ENCODE measurements at places on chromosomes 5 and 9. TPM values are rescaled to one million over a fixed set of nuclear protein-coding genes. Genes with fewer than 3 reads are reported as not detected.

- no peaks in the 10 kb centered on the region for H3K27me3 ChIP-seq
- H3K4me1 ChIP-seq = peaks cover 21% of the 10 kb centered on the region
- H3K27ac ChIP-seq = peak overlapping the region; percentile 40
- peak overlapping the region; percentile 32 for H3K4me3 ChIP-seq
Measured at GRCh38 chr9:130143279-130143893, 28.8 kb upstream of the NCS1 start.

DNA sequence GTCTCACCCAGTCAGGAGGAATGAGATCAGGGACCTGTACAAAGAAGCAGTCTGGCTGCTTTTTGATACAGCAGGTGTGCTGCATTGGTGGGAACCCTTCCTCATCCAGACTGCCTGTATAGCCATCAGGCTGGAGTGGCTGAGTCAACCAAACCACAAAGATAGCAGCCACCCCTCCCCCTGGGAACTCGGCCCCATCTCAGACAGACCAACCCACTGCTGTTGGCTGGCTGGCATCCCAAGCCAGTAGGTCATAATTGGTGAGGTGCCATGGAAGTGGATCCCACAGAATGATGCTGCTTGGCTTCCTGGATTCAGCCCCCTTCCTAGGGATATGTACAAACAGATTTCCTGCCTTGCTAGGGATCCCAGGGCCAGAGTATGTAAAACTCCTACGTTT lies 60.9 kb downstream of the YTHDC2 start:
- no peak for DNase-seq
- no peak overlapping the region for H3K27ac ChIP-seq
- no peaks in the 10 kb centered on the region for H3K4me1 ChIP-seq
- H3K4me3 ChIP-seq = no peak overlapping the region

GRCh38 chr5:139844472-139845145 lies 49.0 kb downstream of the PSD2 start:
- no peak overlapping the region for H3K27ac ChIP-seq
- no peak for DNase-seq
- H3K27me3 ChIP-seq = no peaks in the 10 kb centered on the region
- no peak overlapping the region for H3K4me3 ChIP-seq
- no peaks in the 10 kb centered on the region for H3K4me1 ChIP-seq

DNA sequence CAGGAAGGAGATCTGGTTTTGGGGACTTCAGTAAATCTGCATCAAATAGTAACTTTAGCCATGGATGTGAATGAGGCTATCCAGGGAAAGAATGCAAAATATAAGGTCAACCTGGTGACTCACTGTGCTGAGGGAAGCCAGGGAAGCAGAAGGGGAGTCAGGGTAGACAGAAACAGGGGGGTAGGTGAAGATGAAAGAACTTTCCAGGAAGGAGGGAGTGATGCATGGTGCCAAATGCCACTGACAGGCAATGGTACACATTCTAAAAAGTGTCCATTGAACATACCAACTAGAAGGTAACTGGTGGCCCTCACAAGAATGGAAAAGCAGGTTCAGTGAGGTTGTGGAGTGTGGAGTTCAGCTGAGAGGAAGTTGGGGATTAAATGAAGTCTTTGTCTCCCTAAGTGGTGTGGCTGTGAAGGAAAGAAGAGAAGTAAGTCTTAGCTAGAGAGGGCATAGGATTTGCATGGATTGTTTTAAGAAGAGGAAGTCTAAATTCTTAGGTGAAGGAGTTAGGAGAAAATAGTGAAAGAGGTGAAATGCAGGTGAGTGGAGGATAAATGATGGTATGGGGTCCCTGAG lies 35.5 kb downstream of the PALM2AKAP2 start:
- no peaks in the 10 kb centered on the region for H3K36me3 ChIP-seq
- H3K27me3 ChIP-seq = no peaks in the 10 kb centered on the region
- peak overlapping the region; percentile 77 for H3K27ac ChIP-seq
- no peak for DNase-seq
- H3K4me3 ChIP-seq = no peak overlapping the region

DNA sequence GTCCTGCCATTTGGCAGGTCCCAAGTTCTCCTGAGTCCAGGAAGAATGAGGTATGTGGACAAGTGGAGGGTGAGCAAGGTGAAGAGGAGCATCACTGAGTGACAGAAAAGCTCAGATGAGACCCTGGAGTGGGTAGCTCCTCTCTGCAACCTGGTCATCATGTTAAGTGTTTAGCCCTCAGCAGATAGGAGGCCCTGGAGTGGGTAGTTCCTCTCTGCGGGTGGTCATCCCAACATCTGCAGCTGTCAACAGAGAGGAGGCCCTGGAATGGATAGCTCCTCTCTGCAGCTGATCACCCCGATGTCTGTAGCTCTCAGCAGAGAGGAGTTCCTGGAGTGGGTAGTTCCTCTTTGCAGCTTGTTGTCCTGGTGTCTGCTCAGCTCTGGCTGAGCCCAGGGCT lies 48.4 kb downstream of the NDUFAF2 start:
- H3K4me3 ChIP-seq = no peak overlapping the region
- H3K27ac ChIP-seq = peak overlapping the region; percentile 65
- DNase-seq = no peak
- H3K36me3 ChIP-seq = no peaks in the 10 kb centered on the region
- no peaks in the 10 kb centered on the region for H3K27me3 ChIP-seq

DNA sequence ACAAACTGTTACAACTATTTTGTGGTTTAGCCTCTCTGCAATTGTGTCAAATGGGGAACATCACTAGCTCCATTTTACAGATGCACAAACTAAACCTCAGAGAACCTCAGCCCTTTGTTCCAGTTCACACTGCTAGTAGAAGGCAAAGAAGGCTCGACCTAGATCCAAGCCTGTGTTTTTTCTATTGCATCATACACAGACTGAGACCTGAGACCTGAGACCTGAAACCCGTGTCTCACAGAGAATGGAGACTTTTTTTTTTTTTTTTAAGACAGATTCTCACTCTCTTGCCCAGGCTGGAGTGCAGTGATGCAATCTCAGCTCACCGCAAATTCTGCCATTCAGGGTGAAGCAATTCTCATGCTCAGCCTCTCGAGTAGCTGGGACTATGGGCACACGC lies 120.8 kb downstream of the GALNT10 start:
- no peak overlapping the region for H3K27ac ChIP-seq
- H3K36me3 ChIP-seq = no peaks in the 10 kb centered on the region
- no peak overlapping the region for H3K4me3 ChIP-seq
- DNase-seq = no peak
- H3K4me1 ChIP-seq = no peaks in the 10 kb centered on the region

- H3K4me3 ChIP-seq = peak overlapping the region; percentile 88
- H3K27me3 ChIP-seq = no peaks in the 10 kb centered on the region
- no peak for DNase-seq
- no peaks in the 10 kb centered on the region for H3K4me1 ChIP-seq
Measured at GRCh38 chr9:125746774-125747052, 460 bp upstream of the PBX3 start.

The SHISAL2B gene
- not detected for total RNA-seq

The RNF180 gene
- total RNA-seq = 7.9 TPM
